ENCODE measurements at places on chromosomes 6 and 20. TPM values are rescaled to one million over a fixed set of nuclear protein-coding genes. Genes with fewer than 3 reads are reported as not detected.

The JPH2 gene
- 99.5 TPM for total RNA-seq

The SLC22A2 gene
- total RNA-seq: not detected

The PSMG4 gene
- 12.6 TPM for total RNA-seq

The HEY2 gene
- 29.5 TPM for total RNA-seq

The F13A1 gene
- 415 TPM for total RNA-seq

The BANF2 gene
- total RNA-seq: not detected

The TRAPPC3L gene
- total RNA-seq: not detected

The HAO1 gene
- total RNA-seq: not detected

The RUNX2 gene
- 0.75 TPM for total RNA-seq

The GTF3C6 gene
- total RNA-seq: 109 TPM

The HMGCLL1 gene
- total RNA-seq: 1.1 TPM

The HRH3 gene
- not detected for total RNA-seq

The ENPP4 gene
- total RNA-seq: 17.6 TPM

The HLA-DMB gene
- 3.5 TPM for total RNA-seq

The SLC22A7 gene
- total RNA-seq: not detected

The CLPSL1 gene
- not detected for total RNA-seq

The FOXS1 gene
- 1.9 TPM for total RNA-seq

The PKIB gene
- 0.96 TPM for total RNA-seq

The WFDC5 gene
- total RNA-seq: not detected

The PIGT gene
- total RNA-seq: 165 TPM

The CST2 gene
- total RNA-seq: not detected

The LY6G6F gene
- not detected for total RNA-seq

The PLN gene
- 1,768 TPM for total RNA-seq

The SLC32A1 gene
- total RNA-seq: not detected

The MATN4 gene
- not detected for total RNA-seq

The CST3 gene
- total RNA-seq: 1,079 TPM

The PI16 gene
- total RNA-seq: 16.5 TPM

The MAS1 gene
- not detected for total RNA-seq

The CST5 gene
- total RNA-seq: not detected

The ERGIC3 gene
- 87.3 TPM for total RNA-seq

The SYCP2 gene
- total RNA-seq: 1.1 TPM

The PCSK2 gene
- 1.5 TPM for total RNA-seq

Measured in heart left ventricle (tissue), 16 donors.